T-helper 17 cell (primary cell): ENCODE measurements at places on chromosomes 11 and 22.

- DNase-seq = no peak
These were observed 31.8 kb downstream of the MICAL2 start for GRCh38 chr11:12142176-12142575.

DNA sequence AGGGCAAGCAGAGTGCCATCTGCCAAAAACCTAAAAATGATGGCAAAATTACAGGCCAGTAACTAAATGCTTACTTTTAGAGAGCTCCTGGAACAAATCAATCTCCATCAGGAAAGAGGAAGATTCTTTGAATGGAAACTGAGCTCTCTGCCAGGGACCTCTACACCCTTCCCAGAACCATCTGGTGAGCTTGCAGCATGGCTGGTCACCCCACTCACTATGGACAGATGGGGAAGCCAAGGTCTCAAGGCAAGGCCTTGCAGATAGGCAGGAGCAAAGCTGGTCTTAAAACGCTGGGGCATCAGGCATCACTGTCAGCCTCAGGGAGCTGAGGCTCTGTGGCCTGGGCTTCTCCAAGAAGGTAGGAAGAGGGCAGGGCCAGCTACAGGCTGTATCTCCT is 36.2 kb downstream of the SERGEF start:
- DNase-seq = no peak

DNA sequence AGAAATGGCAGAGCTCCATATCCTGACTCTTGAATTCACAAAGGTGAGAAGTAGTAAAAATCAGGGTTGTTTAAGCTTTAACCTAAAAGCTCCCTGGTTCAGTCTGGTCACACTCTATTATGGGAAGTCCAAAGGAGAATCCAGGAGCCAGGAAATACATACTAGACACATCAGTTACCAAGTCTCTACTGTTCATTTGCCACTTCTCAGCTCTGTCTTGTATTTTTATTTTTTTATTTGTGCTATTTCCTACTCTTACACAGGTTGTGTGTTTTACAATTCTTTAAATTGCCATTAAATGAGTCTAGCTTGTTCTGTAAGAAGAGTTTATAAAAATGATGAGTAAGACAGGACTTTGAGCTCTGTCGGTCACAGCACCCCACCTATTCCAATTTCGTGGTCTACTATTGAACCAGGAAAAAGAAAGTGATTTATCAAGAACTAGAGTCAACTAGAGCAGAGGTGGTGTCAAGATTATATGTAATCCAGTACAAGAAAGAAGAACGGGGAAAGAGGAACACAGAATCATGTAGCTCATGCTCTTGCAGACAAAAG is 9.7 kb downstream of the MS4A12 start:
- no peak for DNase-seq

DNA sequence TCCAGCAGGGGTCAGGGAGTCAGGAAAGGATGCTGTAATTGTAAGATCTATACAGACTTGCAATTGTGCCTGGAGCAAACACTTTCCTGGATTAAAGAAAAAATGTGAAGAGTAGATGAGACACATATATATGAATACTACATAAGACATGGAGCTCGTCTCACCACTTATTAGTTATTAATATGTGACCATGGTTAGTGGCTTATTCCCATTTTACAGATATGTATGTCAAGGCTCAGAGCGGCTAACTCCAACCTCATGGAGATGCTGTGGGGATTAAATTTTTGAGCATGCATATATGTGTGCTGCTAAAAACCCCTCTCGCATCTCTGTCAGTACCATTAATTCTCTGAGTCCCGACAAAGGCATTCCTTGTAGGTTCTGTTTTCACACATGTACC is 125.7 kb downstream of the SLC1A2 start:
- DNase-seq = no peak

DNA sequence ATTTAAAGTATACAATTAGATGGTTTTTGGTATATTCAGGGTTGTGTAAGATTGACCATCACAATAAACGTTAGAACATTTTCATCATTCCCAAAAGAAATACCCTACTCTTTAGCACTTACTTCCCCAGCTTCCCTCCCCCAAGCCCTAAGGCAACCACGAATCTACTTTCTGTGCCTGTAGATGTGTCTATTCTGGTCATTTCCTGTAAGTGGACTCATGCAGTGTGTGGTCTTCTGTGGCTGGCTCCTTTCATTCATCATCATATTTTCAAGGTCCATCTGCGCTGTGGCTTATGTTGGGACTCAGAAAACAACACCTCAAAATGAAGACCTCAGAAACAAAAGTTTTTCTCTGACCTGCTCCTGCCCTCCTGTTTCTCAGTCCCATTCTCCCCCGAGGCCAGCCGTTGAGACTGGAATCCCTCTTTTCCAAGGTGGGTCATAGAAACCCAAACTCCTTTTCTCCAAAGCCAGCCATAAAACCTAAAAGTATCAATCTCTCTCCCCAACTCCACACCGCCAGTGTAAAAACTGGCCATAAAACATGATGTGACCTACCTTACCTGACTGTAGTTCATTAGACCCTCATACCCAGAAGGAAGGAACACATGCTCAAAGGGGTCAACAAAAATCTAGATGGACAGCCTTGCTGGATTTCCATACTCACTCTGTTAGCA is 12.9 kb upstream of the TMPRSS13 start:
- DNase-seq = no peak

- DNase-seq = no peak
These were observed 70.9 kb downstream of the SLC35F2 start for GRCh38 chr11:107787733-107788132.
